ENCODE measurements at places on chromosomes 5 and 9.

DNA sequence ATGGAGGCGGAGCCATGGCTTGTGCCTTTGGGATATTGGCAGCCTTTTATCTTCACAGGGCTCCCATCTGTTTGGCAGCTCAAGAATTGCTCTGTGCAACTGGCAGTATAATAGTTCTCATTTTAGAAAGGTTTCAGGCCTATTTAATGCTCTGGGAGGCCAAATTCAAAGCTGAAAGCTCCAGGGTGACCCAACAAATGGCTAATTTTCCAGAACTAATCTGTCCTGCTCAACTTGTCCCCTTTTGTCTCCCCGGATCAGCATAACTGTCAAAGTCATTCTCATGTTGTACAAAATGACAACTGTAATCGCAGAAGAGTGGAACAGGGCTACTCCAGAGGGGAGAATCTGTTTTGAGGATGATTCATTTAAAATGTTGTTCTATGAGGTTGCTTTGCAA is 52.6 kb upstream of the CXCL14 start:
- H3K36me3 ChIP-seq: no peaks in the 10 kb centered on the region
- no peak overlapping the region for H3K27ac ChIP-seq
- DNase-seq: no peak
- no peak overlapping the region for H3K4me3 ChIP-seq

DNA sequence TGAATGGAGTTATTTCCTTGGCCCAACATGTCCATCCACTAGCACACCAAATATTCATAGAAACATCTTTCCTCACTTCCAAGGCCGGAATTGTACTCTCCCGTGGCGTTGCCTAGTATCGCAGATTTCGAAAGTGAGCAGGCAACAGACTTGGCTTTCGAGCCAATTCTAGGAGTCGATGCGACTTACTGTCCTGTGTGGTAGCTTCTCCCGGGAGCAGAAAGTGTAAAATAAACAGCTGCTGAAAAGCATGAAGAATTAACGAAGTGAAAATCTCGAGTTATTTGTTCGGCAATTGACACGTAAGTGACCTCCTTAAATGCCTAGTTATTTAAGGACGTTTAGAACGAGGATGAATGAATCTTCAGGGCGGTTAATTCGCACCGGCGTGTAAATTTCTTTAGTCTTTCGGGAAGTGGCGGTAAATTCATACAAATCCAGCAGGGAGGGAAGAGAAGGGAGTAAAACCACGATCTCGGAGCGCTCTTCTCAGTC is 449 bp upstream of the PCSK5 start:
- H3K4me3 ChIP-seq: peak overlapping the region; percentile 64
- H3K27me3 ChIP-seq: no peaks in the 10 kb centered on the region
- H3K27ac ChIP-seq: peak overlapping the region; percentile 80

- no peak overlapping the region for H3K4me3 ChIP-seq
- no peak overlapping the region for H3K27ac ChIP-seq
- peaks cover 3% of the 10 kb centered on the region for H3K36me3 ChIP-seq
- peaks cover 8% of the 10 kb centered on the region for H3K4me1 ChIP-seq
These were observed 6.9 kb downstream of the YTHDC2 start for GRCh38 chr5:113520429-113520828.

- H3K4me1 ChIP-seq: no peaks in the 10 kb centered on the region
- no peaks in the 10 kb centered on the region for H3K36me3 ChIP-seq
- no peaks in the 10 kb centered on the region for H3K27me3 ChIP-seq
These were observed 316.6 kb upstream of the RIOK2 start for GRCh38 chr5:97499605-97500004.

DNA sequence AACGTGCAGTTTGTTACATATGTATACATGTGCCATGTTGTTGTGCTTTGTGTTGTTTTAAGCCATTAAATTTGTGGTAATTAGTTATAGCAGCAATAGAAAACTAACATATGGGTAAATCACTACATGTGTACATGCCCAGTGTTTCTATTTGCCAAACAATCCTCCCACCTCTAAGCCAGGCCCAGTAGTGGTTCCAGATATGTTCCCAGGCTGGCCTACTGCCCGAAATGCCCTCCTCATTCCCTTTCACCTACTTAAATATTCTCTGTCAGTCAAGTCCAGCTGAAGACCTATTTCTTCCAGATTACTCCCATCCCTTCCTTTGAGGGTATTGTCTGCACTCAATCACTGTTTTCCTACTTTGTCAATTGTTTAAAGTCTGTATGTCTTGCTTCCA is 24.1 kb upstream of the AGGF1 start:
- H3K4me3 ChIP-seq: no peak overlapping the region
- H3K36me3 ChIP-seq: no peaks in the 10 kb centered on the region
- H3K27ac ChIP-seq: no peak overlapping the region
- DNase-seq: no peak
- H3K27me3 ChIP-seq: peaks cover 24% of the 10 kb centered on the region

- H3K4me1 ChIP-seq: no peaks in the 10 kb centered on the region
- no peak overlapping the region for H3K27ac ChIP-seq
- no peaks in the 10 kb centered on the region for H3K36me3 ChIP-seq
- no peak overlapping the region for H3K4me3 ChIP-seq
- DNase-seq: no peak
These were observed 560.2 kb upstream of the CDH9 start for GRCh38 chr5:27598576-27598975.
